Right atrium auricular region (tissue), 2 donors: ENCODE measurements at places on chromosomes 2 and 18. TPM values are rescaled to one million over a fixed set of nuclear protein-coding genes. Genes with fewer than 3 reads are reported as not detected.

HYCC2 gene
- 4.0 TPM for total RNA-seq

MEX3C gene
- total RNA-seq = 15.9 TPM

MLPH gene
- total RNA-seq = 27.1 TPM

DNA sequence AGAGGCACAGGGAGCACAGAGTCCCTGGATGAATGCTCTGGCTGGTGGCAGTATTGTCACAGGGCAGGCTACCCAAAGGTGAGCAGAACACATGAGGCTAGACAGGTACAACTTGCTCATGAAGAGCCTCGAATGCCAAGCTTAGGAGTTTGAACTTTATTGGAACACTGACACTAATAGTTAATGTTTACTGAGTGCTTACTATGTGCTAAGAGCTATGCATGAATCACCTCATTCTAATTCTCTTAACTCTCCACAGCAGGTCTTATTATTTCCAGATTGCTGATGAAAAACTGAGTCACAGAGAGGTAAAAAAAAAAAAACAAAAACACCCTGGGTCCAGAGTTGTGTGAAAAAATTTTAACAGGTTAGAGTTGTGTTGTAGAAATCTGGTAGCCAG lies 6.1 kb upstream of the EMX1 start:
- DNase-seq = no peak

MOCOS gene
- 0.11 TPM for total RNA-seq

DNA sequence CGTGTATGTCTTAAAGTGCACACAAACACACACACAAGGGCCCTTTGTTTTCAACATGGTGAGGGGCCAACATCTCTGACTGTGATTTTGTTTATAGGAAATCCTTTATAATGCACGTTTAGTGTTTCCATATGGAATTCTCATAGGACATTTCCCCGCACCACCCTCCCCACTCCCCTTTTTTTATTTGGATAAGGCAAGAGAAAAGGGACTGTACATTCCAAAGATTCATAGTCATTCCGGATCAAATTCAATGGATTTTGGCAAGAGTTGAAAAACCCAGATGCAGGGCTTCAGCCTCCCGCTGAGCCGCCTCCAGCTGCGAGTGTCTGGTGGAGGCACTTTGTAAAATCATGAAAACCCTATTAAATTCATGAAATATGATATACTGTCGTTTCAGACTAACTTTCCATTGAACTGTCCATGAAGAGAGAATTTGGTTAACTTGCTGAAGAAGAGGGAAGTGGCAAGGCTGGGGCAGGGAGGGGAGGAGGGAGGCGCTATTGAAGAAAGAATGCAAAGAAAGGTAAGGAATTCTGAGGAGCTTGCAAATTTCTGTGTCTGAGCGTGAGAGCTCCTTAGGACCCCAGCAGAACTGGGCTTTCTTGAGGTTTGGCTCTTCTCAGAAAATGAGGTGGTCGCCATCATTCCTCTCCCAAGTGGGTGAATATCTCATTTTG lies 25.8 kb upstream of the SLC14A2 start:
- no peak for DNase-seq

GALR1 gene
- total RNA-seq = 0.07 TPM
